NCI-H1694 treated with DMSO at 0.1 percent for 48 hours (cell line): ENCODE measurements at places on chromosomes 4 and X.

DNA sequence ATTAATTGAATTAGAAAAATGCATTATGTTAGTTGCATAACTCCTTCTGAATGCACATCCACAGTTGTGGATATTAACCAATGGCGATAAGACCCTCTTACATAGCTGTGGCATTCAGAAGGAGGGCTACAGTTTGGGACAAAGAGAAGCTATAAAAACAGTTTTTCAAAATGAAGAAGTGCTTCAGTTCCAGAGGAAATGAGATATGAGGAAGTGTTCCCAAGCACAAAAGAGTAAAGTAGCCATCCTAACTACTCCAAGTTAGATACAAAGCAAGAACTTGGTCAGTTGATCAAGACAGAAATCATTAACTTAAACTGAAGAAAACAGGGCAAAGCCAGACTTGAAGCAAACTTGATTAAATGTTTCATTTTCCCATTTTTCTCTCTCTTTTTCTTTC is 17.2 kb upstream of the ADGRL3 start:
- DNase-seq: no peak

GRCh38 chr4:147309434-147309833 is 171.5 kb upstream of the EDNRA start:
- no peak for DNase-seq

DNA sequence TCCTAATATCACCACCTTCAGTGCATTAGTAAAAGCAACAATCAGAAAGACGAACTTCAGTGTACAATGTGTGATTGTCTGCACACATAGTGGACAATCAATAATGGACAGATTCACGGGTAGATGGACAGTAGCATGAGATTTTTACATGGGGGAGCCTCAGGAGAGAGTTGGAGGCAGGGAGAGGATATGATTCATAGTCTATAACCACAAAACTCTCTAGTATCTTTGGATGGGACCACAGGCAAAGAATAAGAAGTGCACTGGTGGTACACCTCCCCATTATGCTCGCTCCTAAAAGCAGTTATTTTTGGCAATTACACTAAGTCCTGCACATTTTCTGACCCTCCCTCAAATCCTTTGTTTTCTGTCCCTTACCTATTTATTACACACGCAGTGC is 624.4 kb upstream of the ACTRT1 start:
- no peak for DNase-seq

DNA sequence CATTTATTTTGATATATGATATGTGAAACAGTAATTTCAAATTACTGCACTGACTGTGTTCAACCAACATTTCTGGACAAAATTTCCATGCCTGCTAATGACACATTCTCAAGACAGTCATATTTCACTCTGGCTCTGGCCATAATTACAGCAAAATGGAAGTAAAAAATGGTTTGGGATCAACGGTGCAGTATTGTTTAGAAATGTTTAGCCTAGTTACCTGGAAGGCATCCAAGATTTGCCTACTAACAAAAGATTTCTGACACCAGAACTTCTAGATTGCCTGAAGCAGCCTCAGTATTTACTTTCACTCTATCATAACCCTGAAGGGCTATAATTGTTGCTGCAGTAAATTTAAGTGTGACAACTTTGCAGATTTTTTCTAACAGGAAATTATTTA is 416.3 kb downstream of the PCDH10 start:
- no peak for DNase-seq

GRCh38 chr4:25783943-25784342 is 78.8 kb downstream of the SEL1L3 start:
- no peak for DNase-seq

DNA sequence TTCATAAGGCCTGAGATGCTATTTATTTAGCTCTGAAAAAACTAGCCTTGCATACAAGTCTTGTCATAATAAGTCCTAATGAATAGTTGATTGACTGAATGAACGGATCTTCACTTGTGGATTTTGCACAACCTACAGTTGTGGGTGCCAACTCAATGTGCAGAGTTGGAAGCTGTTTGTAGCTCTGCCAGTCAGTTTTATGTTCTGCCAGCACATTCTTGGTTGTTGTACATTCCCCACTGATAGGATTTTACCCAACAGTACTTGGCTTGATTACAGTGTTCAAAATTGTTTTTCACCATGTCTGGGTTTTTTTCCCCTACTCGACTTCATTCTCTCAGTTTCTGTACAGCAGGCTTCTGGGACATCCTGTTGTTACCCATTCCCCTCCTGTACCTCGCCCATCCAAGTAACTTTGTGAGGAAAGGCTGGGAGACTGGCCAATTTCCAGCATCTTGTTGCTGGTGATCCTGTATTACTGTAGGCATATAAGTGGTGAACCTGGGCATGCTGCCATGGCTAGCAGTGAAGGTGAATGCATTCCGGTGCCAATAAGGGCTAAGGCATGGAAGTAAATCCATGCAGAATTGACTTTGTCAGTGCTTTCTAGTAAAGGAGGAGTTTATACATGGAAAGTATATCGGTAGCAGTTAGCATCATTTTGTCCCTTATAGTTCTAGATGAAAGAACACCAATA is 22.8 kb downstream of the IL1RAPL1 start:
- DNase-seq: no peak

DNA sequence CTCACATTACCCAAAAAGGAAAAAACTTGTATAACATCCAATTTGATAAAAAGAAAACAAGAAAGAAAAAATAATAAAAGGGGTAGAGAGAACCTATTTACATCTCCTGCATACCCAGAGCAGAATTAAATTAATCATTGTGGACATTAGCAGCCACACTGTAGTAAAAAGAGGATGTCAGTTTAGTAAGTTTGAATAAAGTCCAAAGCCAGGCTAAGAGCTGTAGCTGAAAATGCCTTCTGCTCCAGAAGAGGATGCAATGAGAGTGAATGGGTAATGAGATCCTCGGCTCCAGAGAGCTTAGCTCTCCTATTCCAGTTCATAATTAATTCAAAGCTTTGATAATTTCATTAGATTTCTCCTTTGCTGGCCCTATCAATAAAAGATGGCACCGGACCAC is 78.2 kb downstream of the SLC10A7 start:
- DNase-seq: no peak
